ENCODE measurements at places on chromosomes 1 and 21. TPM values are rescaled to one million over a fixed set of nuclear protein-coding genes. Genes with fewer than 3 reads are reported as not detected.

The SLC25A34 gene
- 1.5 TPM for total RNA-seq

GRCh38 chr1:208834381-208835096 lies 590.4 kb upstream of the PLXNA2 start:
- no peak for DNase-seq

GRCh38 chr1:37811027-37811655 lies 3.1 kb upstream of the YRDC start:
- peak; percentile 82 for DNase-seq

DNA sequence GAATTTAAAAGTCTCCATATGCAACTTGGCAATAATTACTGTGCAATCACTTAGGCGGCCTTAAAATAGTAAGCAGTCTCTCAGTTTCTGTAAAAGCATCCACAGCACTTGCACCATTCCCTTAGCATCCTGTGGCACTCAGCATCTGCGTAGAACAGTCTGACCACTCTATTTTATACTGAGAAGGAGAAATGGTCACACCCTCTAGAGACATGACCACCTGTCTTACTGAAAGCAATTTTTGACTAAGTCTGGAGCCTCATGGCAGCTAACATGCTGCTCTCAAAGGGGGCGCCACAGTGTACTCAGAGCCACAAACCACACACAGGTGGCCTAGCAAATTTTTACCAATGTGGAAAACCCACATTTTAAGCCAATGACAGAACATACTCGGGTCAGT lies 62.0 kb downstream of the KCNK1 start:
- no peak for DNase-seq

GRCh38 chr1:21165076-21165475 lies 11.6 kb downstream of the EIF4G3 start:
- DNase-seq = no peak

GRCh38 chr1:178784131-178784536 lies 59.1 kb downstream of the RALGPS2 start:
- DNase-seq = no peak

DNA sequence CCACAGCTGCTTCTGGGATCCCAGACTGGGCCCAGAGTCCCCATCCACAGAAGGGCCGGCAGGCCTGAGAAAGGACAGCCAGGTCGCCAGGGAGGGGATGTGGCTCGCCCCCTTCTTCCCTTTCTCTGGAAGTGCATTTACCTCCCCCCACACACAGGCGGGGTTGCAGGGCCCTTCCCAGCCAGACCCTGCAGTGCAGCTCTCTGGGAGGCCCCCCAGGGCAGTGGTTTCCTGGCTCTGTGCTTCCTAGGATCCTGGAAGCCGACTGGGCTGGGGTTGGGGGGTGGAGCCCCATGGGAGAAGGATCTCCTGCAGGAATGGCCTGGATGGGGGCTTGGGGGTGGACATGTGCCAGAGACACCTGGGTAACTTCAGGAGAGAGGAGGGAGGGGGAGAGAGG lies 4.2 kb upstream of the COL6A1 start:
- peak; percentile 71 for DNase-seq

Data from H9 (cell line).